Lower lobe of right lung (tissue), 2 donors: ENCODE measurements at places on chromosomes 1 and 21.

DNA sequence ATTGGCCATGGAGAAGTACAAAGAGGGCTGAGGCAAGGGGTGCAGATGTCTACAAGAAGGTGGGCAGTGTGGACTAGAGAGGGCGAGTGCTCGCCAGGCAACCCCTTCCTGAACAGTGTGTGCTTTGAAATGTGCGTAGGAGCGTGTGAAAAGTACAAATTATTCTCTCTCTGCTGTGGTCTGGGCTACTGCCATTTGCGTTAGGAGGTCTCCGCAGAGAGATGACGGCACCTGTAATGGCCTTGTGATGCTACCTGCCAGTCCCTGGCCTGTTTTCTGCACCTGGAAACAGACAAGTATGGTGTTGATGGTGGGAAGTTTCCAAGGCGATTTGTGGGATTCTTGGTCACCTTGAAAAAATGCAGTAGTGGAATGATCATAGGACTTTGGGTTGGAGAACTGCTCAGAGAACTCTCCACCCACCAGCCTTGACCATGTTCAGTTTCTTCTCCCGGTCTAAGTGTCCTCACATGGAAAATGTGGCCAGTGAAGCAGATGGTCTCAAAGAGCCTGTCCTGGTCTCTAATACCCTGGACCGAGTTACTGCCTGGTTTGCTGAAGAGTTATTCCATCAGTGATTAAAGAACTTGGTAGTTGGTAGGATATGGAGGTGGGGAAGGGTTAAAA lies 74.5 kb downstream of the MRPS6 start:
- no peak for DNase-seq

DNA sequence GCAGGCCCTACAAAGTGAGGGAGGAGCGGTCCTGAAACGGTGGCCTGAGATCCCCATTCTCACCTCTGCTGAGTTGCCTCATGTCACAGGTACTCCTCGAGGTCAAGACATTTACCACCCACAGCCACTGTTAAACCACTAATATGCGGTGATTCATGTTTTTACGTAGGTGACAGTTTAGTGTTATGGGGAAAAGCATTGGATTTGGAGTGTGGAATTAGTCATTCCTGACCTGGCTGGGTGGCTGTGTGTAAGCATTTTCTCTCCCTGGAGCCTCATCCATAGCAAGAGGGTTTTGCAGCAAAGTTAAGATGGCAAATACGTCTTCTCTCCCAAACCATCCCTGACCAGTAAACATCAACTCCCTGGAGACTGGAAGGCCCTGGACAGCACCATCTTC lies 57.8 kb upstream of the KCNJ6 start:
- no peak for DNase-seq

DNA sequence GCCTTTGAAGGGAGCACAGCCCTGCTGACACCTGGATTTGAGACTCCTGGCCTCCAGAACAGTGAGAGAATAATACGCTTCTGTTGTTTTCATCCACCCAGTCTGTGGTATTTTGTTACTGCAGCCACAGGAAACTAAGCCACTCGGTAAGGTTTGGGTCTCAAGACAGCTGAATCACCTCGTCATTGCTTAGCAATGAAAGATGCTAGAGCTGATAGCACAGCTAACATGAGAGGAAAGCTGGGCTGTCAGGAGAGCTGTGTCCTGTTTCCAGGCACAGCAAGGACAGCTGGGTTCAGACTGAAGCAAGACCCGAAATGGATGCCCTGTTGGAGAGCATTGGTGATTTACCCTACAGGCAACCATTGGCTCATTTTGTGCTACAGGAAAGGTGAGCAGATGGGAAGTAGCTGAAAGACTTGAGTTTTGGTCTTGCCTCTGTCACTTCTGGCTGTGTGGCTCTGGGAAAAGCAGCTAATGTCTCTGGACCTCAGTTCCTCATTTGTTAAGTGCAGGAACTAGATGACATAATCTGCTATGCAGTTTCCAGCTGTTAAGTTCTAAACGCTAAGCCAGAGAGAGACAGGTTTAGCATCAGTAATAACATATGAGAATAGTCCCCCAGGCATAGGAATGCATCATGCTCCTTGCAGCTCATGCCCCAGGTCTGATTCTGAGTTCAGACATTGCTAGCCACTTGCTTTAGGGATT lies 58.0 kb downstream of the CLIC6 start:
- DNase-seq, result no peak

- DNase-seq, result no peak
Observed at GRCh38 chr1:25774921-25775771, 24.8 kb upstream of the SELENON start.

DNA sequence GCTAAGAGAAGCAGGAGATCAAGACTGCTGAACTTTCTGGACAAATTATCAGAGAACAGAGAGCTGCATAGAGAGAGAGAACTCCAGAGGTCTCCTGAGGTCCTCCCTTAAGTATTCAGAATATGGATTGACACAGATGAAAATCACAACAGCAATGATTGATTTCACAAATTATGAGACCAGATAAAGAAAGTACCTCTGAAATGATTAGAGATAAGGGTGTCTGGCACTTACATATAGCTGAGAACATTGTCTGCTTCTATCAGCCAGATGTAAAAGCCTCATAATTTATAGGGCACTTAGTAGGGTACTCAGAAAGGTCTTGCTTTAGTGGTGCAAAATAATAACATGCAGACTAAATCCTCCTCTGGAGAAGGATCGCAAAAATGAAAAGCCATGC lies 1301.8 kb downstream of the BRINP3 start:
- DNase-seq, result no peak

DNA sequence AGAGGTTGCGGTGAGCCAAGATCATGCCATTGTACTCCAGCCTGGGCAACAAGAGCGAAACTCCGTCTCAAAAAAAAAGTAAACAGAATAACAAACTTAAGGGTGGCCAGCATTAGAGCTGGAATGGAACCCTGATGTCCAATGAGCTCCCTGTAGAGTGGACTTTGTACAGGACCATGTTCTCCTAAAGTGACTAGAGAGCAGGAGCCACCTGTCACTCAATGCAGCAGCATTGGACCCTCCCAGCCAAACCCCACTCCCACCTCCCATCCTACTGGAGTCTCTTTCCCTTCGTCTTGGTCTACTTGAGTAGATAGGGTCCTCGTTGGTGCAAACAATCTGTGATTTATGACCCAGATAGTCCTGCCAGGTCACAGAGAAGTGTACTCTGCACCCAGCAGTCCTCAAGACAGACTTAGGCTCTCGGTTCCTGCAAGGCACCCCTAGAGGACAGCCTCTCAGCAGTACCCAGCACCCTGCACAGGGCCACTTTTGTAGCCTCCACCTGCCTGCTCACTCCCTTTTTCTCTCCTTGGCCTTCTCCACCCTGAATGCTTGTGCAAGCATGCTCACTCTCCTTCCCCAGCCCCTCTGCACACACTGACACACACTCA lies 69.2 kb upstream of the ZNF281 start:
- no peak for DNase-seq

- DNase-seq, result no peak
Observed at GRCh38 chr1:44619261-44619900, 54.9 kb downstream of the TMEM53 start.

DNA sequence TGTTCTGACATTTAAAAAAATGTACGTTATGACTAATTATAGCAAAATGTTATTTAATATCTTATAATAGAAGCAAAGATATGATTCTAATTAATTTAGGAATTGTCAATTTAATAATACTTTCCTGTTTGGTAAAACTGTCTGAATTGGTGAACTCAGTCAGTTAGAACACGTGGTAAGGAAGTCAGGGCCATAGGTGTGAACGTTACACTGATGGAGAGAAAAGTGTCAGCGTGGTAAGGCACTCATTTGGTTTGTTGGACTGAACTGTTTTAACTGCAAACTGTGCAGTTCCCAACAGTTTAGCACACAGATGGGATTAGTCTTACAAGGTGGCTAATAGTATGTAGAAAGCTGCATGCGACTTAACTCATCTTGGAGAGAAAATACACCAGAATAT lies 102.9 kb downstream of the EPB41 start:
- no peak for DNase-seq

DNA sequence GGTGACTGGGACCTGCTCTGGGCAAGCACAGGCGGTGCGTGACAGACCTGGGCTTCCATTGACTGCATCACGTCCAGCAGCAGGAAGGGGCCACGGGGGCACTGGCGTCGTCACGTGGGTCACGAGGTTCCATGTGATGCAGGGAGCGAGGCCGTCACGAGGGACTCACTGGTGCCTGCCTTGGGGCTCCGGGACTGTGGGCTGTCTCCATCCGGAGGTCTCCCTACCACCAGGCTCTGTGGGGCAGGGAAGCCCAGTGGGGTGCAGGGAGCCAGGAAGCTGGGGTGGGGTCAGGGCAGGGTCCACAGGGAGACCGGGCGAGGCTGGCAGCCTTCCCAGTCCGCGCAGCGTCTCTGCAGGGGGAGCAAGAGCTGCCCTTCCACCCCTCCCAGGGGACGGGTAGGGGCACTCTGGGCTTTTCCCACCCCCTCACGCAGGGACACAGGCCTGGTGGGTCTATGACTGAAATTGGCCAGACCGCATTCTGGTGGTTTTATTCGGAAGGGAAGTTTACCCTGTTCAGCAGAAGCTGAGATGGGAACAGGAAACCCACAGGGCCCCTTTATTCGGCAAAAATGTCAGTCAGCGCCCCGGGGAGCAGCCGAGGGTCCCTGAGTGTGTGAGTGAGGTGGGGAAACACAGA lies 416 bp upstream of the TNFRSF14 start:
- peak; percentile 93 for DNase-seq

DNA sequence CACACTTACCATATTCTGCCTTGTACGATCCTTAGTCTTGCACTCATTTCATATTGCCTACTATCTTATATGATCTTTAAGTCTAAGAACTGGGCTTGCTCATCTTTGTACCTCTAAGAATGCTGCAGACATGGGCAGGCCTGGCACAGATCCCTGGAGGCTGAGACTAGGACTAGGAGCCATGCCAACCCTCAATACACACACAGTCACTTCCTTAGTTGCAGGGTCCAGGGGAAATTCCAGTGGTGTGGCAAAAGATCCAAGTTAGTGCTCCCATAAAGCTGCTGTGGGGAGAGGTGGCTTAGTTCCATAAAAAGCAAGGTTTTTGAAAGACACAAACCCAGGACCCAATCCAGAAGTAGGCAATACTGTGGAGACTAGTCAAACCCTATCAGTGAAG lies 59.9 kb downstream of the CYYR1 start:
- no peak for DNase-seq

GRCh38 chr1:21212126-21212525 lies 35.4 kb upstream of the EIF4G3 start:
- DNase-seq, result no peak

DNA sequence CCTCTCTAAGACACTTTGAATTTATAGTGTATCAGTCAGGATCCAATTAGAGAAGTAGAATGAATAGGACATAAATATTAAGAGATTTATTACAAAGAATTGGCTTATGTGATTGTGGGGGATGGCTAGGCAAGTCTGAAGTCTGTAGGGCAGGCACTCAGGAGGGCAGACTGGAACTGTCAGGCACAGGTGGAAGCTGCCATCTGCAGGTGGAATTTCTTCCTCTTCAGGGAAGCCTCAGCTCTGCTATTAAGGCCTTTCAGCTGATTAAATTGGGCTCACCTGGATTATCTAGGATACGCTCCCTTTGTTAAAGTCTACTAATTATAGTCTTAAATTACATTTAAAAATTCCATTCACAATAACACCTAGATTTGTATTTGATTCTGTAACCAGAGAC lies 92.0 kb upstream of the HAO2 start:
- DNase-seq, result no peak

DNA sequence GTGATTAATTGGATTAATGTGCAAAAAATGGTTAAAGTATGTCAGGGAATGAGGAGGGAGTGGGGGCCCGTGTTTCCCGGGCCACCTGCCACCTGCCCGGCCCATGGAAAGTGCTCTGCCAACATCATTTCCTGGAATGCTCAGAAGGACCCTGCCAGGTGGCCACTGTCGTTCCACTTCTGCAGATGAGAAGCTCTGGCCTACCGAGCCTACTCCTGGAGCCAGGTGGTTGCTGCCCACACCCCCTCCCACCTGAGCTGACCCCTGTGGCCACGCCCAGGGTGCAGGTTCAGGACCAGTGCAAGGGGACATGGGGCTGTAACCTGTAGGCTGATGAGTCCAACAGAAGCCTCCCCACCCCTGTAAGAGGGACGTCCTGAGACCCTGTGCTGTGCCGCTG lies 99.7 kb downstream of the PRDM16 start:
- peak; percentile 71 for DNase-seq
